Tibial artery (tissue), 4 donors: ENCODE measurements at places on chromosomes 2 and 18.

- DNase-seq, result no peak
Observed at GRCh38 chr2:50347358-50348044, 684.4 kb downstream of the NRXN1 start.

GRCh38 chr18:79603321-79604204, 76.0 kb upstream of the CTDP1 start:
- no peak for DNase-seq

DNA sequence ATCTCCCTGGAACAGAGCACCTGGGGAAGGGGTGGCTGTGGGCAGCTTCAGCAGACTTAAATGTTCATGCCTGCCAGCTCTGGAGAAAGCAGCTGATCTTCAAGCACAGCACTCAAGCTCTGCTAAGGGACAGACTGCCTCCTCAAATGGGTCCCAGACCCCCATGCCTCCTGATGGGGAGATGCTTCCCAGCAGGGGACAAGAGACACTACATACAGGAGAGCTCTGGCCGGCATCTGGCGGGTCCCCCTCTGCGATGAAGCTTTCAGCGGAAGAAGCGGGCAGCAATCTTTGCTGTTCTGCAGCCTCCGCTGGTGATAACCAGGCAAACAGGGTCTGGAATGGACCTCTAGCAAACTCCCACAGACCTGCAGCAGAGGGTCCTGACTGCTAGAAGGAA, 294.8 kb downstream of the RND3 start:
- no peak for DNase-seq

DNA sequence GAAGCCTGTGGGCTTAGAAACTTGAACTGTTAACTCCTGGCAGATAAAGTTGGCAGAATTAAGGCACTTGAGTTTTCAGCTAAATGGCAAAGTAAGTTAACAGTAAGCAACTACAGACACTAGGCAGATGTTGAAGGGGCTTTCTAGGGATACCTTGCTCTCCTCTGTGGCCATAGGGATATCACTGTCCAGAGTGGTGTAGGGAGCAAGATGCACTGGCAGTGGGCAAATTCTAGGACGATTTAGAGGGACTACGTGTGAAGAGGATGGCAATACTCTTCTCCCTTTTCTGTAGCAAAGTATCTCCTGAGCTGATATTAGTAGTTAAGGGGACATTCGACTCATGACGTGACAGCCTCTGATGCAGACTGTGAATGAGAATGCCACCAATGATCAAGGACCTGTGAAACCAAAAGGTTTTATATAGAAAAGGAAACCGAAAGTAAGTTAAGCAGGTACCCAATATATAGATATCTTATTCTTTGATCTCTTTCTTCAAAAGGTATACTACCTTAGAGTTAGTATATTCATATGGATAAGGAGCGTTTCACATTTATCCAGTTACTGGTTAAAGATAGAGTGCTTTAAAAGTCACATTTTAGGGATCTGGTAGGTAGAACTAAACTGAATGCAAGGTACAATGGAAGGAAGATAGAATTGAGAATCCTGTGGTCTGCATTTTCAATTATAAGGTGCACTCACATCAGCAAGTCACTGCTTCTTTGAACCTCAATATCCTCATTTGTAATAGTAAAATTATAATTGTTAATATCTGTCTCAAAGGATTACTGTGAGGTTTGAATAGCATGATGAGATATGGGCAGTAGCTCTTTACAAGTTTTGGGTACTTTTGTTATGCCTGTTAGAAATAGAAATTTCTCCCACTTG, 106.4 kb downstream of the KCNH7 start:
- DNase-seq, result no peak

DNA sequence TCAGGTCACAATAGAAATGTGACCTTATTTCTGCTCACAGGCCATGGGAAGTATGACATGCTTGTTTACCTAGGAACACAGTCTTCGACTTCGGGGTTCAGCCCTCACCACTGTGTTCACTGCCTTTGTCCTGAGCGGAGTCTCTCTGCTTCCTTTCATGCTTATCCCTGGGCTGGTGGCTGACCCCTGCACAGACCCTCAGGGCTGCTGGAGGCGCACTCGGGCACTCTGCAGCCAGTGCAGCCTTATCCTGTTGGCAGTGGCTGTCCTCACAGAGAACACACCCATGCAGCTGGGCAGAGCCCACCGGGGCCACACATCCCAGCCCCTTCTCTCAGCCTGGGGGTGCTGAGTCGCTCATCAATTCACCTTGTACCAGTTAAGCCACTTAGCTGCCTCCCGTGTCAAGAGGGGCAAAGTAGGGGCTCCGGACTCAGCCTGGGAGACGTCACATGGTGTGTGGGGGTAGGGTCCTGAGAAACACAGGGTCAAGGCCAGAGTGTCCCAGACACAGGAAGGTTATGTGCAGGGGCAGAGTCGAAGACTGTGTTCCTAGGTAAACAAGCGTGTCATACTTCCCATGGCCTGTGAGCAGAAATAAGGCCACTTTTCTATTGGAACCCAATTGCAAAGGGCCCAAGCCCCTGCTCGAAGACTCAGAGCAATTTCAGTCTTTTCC, 107.5 kb downstream of the FAM210A start:
- DNase-seq, result no peak

GRCh38 chr2:240394549-240394948, 40.9 kb upstream of the GPC1 start:
- DNase-seq, result peak; percentile 8

DNA sequence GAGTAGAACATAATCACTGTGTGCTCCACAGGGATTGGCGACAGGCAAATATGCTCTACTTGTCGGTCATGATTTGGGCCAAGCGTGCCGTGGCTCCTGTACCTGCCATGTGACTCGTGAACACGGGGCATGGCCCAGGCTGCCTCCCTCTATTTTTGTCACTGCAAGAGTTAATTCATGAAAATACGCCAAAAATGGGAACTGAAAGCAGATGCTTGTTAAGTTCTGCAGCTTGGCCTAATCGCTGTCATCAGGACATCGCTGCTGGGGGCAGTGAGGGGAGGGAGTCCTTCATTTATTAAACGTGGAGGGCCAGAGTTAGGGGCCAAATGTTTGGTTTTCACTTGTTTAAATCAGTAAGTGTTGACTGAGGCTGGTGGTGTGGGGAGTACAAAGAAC, 177.8 kb downstream of the BCL2 start:
- no peak for DNase-seq

GRCh38 chr18:9055185-9055584, 47.3 kb upstream of the NDUFV2 start:
- no peak for DNase-seq

- DNase-seq, result no peak
Observed at GRCh38 chr18:77263466-77263763, 13.8 kb downstream of the GALR1 start.

GRCh38 chr18:25298853-25299274, 53.1 kb downstream of the ZNF521 start:
- no peak for DNase-seq
